Chondrocyte (in vitro differentiated cells): ENCODE measurements at places on chromosomes 2 and 18.

DNA sequence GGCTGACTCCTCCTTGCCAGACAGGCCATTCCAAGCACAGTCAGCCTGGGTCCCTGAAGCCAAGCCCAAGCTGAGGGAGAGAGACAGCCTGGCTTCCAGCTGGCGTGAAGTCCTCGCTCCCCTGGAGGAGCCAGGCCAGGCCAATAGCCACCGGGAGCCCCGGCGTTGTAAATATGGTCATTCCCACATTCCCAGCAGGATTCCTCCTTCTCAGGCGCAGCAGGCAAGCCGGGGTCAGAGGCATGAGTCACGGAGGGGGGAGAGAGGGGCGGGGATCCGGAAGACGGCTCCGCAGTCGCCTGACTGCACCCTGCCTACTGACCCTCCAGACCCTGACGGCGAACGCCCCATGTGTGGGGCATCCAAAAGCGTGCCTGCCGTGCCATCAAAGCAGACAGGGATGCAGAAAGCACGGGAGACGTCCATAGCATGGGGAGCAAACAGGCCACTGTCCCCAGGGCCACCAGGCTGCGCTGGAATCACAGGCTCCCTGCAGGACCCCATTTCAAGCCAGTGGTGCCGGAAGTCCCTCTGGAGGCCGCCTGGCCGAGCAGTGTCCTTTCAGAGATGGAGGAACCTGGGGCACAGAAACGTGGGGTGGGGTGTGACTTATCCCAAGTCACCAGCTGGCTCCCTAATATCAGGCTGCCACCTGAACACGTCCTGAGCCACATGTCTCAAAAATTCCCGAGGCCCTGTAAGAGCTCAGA is 48.2 kb downstream of the TWIST2 start:
- peaks cover 29% of the 10 kb centered on the region for H3K4me1 ChIP-seq
- H3K4me3 ChIP-seq: no peak overlapping the region
- no peaks in the 10 kb centered on the region for H3K27me3 ChIP-seq
- no peaks in the 10 kb centered on the region for H3K36me3 ChIP-seq
- DNase-seq: peak; percentile 83
- peak overlapping the region; percentile 82 for H3K27ac ChIP-seq

GRCh38 chr18:74918276-74918790 is 290.6 kb downstream of the PTGR3 start:
- peaks cover 2% of the 10 kb centered on the region for H3K4me1 ChIP-seq
- DNase-seq: no peak
- no peak overlapping the region for H3K27ac ChIP-seq
- no peaks in the 10 kb centered on the region for H3K36me3 ChIP-seq

GRCh38 chr2:203413796-203414195 is 85.6 kb downstream of the ABI2 start:
- H3K4me1 ChIP-seq: peaks cover 15% of the 10 kb centered on the region
- DNase-seq: no peak
- H3K4me3 ChIP-seq: no peak overlapping the region
- H3K36me3 ChIP-seq: peaks cover 29% of the 10 kb centered on the region
- H3K27me3 ChIP-seq: no peaks in the 10 kb centered on the region
- H3K27ac ChIP-seq: no peak overlapping the region

DNA sequence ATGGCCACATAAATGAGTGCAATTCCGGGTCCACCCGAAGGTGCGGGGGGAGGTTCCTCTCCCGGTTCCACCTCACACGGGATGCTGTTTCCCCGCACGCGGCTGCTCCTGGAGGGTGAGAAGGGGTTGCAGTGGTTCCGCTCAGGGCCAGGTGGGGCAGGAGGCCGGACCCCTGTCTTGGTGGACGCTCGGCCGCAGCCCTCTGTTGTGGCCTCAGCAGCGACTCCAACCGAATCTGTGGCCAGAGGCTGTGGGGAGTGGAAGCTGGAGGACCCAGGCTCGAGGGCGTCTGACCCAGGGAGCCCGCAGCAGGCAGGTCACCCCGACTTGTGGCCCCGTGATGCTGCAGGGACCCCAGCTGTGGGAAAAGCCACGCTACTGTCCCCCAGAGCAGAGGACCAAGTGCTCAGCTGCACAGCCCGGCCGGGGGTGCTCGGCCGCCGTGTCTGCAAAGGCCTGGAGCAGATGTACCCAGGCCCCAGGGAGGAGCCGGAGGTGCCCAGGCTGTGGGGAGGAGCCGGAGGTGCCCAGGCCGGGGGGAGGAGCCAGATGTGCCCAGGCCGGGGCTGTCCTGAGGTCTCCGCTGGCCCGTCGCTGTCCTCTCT is 83.9 kb downstream of the RTP5 start:
- H3K27me3 ChIP-seq: peaks cover 33% of the 10 kb centered on the region
- H3K27ac ChIP-seq: no peak overlapping the region
- H3K4me1 ChIP-seq: no peaks in the 10 kb centered on the region
- DNase-seq: no peak

DNA sequence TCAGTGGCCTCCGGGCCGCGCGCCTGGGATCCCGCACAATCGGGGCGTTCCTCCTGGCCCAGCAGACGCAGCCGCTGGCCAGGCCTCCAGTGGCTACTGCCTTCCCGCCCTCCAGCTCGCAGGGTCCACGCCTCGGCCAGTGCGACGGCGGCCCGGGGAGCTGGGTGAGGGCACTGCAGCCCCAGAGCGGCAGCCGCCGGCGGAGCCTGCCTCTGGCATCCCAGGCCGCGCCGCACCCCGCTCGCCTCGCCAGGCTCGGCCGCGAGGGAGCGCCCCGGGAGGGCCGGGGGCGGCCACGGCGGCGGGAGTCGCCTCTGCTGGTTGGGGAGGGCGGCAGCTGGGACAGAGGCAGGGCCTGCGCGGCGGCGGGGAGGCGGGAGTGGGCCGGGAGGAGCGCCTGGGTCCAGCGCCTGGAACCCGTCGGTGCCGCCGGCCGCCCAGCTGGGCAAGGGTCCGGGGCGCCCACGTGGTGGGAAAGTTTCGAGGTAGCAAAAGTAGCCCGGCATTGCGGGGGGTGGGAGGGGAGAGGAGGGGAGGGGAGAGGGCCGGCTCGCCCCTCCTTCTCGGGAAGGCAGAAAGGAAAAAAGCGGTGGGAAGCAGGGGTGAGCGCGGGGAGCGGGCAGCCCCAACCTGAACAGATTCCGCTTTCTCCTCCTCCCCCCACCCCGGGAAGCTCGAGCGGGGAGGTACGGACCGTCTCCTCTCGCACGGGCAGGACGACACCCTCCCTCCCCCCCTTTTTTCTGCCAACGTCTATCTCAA is 1.5 kb upstream of the INHBB start:
- H3K36me3 ChIP-seq: no peaks in the 10 kb centered on the region
- H3K27ac ChIP-seq: no peak overlapping the region
- peak overlapping the region; percentile 12 for H3K4me3 ChIP-seq
- H3K27me3 ChIP-seq: peaks cover 37% of the 10 kb centered on the region

- H3K4me3 ChIP-seq: no peak overlapping the region
- H3K36me3 ChIP-seq: no peaks in the 10 kb centered on the region
- H3K27me3 ChIP-seq: peaks cover 6% of the 10 kb centered on the region
- H3K27ac ChIP-seq: no peak overlapping the region
- DNase-seq: no peak
These were observed 275.3 kb upstream of the SLC14A2 start for GRCh38 chr18:45339810-45340550.
